ENCODE measurements at places on chromosomes 5 and 9.

GRCh38 chr9:117050007-117050406 is 362.9 kb downstream of the TRIM32 start:
- no peak for DNase-seq

- peak; percentile 22 for DNase-seq
Observed at GRCh38 chr9:107283623-107284616, 841 bp downstream of the RAD23B start.

DNA sequence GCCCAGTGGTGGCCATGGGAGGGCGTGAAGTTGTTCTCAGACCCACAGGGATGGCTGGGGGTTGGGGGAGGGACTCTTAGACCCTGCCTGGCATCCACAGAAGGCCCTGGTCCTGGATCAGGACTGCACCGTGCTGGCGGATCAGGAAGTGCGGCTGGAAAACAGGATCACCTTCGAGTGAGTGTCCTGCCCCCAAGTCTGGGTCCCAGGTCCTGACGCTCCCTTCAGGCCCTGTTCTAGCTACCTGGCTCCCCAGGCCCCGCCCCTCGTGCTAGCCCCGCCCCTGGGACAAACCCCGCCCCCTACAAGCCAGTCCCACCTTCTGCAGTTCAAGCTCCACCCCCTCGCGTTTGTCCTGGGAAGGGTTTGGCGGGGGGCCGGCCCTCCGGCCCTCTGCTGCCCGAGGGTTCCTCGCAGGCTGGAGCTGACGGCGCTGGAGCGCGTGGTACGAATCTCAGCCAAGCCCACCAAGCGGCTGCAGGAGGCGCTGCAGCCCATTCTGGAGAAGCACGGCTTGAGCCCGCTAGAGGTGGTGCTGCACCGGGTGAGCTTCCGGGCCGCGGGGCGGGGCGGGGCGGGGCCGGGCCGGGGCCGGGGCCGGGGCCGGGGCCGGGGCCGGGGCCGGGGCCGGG is 12.9 kb downstream of the RGS14 start:
- peak; percentile 38 for DNase-seq

- no peak for DNase-seq
Observed at GRCh38 chr5:65072850-65073249, 304.1 kb downstream of the CWC27 start.

DNA sequence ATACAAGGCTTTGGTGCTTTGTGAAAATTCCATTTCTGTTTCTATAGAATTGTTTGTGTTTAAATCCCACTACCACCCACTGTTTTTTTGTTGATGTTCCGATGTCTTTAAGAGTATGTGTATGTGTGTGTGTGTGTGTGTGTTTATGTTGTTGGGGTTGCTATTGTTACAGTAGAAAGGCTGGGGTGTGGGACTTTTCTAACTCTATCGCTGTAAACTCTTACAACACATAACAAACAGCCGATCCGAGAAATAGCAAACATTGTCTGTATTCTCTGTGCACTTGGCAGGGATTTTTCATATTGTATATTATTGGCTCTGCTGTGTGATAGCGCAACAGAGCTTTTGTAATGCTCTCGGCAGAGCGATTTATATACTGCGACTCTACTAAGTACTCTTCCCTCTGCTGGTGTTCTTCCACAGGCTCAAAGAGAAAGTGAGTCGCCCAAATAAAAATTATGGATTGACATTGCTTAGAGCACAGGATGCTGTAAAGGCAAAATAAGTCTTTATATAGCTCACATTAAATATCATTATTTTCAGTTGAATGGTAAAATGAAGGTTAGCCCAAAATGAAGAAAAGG is 492.2 kb upstream of the ARRDC3 start:
- DNase-seq: no peak

- DNase-seq: no peak
Observed at GRCh38 chr5:139648205-139649081, at the start of gene CXXC5. CXXC5 (plus strand) TSS chr5:139648349; CDS start chr5:139680524, 32,175 bp downstream.

GRCh38 chr9:97811533-97812246 is 41.3 kb upstream of the FOXE1 start:
- DNase-seq: no peak

DNA sequence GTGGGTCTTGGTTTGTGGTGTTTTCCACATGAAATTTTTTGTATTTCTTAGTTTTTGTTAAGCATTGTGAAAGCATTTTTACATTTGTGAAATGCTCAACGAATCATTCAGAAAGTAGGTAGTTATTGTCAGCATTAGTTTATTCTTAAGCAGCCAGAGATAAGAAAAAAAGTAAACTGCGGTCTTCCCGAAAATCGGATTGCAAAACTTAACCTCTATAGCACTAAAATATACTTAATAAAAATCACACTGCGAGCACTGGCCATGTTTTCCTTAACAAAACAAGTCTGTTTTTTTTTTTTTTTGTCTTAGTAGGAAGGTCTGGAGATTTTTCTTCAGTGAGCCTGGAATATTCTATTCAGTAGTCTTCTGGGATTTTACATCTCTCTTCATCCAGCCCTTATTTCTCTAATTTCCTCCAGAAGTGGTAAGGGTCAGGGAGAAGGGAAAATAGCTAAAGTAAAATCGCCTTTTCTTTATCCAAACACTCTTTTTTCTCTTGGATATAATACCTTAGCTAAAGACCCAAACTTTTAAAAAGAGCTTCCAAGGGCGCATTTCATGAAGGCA is 289.9 kb downstream of the DMAC1 start:
- no peak for DNase-seq

GRCh38 chr5:149618581-149619248 is 37.4 kb downstream of the ARHGEF37 start:
- DNase-seq: no peak

GRCh38 chr5:150658699-150659265 is 2.3 kb upstream of the MYOZ3 start:
- no peak for DNase-seq

GRCh38 chr9:81729135-81729534 is 39.8 kb upstream of the TLE1 start:
- DNase-seq: no peak
